KG1 (cell line): ENCODE measurements at places on chromosomes 13 and 19.

GRCh38 chr19:1018932-1019615, 1.8 kb downstream of the TMEM259 start:
- DNase-seq: no peak

- no peak for DNase-seq
Measured at GRCh38 chr13:104691767-104692467, 1625.7 kb upstream of the SLC10A2 start.

- DNase-seq: no peak
Measured at GRCh38 chr19:49255674-49256073, 69.3 kb downstream of the SLC6A16 start.

DNA sequence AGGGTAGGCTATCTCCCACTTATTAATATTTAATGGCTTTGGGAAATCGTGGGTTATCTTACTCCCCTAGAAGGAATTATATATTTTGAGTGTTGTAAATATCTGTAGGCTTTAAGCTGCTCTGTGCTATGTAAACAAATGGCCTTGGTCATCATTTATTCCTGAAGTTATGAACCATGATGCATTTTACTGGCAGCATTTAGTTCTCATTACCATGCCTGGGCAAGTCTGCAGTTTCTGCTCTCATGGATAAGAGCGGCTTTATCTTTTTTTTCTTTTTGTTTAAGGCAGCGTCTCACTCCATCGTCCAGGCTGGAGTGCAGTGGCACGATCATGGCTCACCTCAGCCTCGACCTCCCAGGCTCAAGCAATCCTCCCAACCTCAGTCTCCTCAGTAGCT, 156.1 kb downstream of the IRS2 start:
- no peak for DNase-seq
